GOT3 (cell line): ENCODE measurements at places on chromosomes 13 and 19.

DNA sequence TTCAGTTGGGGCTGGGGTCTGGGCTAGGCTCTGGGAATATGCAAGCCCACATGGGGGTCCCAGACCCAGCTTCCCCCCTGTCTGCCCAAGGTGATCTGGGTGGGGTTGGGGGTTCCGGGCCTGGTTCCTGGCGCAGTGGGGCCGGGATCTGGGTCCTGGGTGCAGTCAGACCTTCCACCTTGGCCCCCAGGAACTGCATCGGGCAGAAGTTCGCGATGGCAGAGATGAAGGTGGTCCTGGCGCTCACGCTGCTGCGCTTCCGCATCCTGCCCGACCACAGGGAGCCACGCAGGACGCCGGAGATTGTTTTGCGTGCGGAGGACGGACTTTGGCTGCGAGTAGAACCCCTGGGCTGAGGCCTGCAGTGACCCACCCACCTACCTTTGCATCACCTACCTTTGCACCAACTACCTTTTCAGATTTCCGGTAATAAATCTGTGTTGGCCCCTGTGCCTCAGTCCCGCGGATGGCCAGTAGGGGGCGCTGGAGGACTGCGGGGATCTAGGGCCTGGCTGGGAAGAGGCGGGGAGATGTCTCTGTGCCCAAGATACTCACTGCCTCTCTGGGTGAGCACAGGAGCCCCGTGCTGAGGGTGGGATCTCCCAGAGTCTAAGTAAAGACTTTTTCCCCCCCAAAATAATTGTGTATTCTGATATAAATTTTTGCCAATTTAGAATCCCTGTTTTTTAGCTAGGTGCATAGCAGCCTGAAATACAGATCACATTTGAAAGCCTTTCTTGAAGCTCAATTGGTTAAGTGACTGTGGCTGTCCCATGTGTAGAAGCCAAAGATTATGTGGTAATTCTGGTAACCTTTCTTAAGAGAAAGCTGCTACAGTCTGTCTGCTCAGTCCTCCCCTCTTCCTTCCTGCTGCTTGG, 11.5 kb upstream of the CYP4F3 start:
- no peak for DNase-seq

GRCh38 chr19:46088101-46088500, 36.4 kb downstream of the IGFL3 start:
- DNase-seq, result no peak

DNA sequence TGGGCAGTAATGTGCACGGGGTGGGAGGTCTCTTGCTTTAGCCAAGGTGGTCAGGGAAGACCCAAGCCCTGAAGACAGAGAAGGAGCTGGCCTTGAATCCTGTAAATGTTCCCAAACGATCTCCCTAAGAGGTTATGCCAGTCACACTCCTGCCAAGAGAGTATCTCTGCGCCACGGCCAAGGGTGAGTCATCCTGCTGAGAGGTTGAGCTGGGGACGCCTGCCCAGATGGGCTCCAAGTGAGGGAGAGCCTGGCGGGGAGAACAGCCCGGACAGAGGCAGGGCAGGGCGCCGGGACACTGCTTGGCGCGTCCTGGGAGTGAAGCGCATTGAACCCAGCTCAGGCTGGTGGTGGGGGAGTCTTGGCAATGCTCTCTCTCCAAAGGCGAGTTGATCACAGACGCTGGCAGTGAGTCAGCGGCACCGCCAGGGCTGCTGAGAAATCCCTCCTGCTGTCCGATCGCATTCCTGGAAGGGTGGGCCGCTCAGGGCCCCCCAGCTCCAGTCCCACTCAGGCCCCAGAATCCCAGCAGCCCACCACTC, 16.4 kb downstream of the SULT2B1 start:
- peak; percentile 64 for DNase-seq

GRCh38 chr13:37709318-37709717, 110.8 kb upstream of the POSTN start:
- no peak for DNase-seq

DNA sequence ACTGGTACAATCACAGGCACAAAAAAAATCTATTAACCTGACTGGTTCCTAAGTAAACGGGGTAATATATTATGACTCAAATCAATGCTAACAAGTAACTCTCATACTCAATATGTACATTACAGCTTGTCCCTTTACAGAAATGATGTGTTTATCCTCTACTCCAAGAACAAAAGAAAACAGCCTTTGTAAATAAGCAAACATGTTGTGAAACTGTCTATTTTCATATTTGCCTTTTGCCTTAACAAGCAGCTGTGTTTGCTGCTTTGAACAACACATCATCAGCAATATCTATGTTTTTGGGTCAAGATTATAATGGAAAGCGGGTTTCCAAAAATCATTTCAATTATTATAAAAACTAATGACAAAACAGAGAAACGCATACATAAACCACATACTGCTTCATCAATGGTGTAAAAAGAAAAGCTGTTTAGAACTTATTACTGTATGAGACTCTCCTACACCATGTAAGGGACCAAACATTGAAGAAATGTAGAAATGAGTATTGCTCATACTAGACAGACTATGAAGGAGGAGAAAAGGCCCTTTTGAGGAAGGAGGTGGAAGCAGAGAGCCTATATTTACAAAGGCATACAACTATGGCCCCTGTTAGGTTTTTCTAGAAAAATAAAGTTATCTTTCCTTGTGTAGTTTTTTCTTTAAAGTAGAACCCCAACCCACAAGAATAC, 14.8 kb downstream of the TBC1D4 start:
- DNase-seq, result no peak

DNA sequence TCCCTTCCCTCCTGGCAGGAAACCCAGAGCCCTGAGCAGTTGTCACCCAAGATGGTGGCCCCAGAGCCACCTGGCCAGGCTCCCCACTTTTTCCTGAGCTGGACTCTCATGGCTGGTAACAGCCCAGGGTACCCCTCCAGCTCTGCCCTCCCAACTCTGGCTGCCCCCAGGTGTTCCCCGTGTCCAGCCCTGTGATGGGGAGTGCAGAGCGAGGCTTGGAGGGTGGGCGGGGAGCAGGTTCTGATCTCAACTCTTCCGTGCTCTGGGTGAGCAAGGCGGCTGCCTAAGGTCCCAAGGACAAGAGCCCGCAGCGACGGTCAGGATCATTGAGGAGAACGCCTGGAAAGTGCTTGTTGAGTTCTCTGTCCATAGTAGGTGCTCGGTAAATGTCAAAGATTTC, 54.7 kb upstream of the GAS6 start:
- DNase-seq, result no peak
